IMR-90 (cell line): ENCODE measurements at places on chromosomes 11 and 22. TPM values are rescaled to one million over a fixed set of nuclear protein-coding genes. Genes with fewer than 3 reads are reported as not detected.

The ALDH3B1 gene
- 11.8 and 11.9 TPM in 2 replicates for total RNA-seq

The ENTHD1 gene
- total RNA-seq: not detected in 2 replicates

The PTPN5 gene
- not detected in 2 replicates for total RNA-seq

The KCNK4 gene
- not detected in 2 replicates for total RNA-seq

The TRIM29 gene
- total RNA-seq: not detected in 2 replicates

The SNX32 gene
- total RNA-seq: 0.36 TPM in 1 of 2 replicates, not detected in the other

The USP2 gene
- total RNA-seq: under 0.01 and 0.18 TPM in 2 replicates

The DGCR6 gene
- 0.54 and 0.56 TPM in 2 replicates for total RNA-seq

The TSPAN32 gene
- not detected in 2 replicates for total RNA-seq

The EIF3M gene
- 466 and 781 TPM in 2 replicates for total RNA-seq

DNA sequence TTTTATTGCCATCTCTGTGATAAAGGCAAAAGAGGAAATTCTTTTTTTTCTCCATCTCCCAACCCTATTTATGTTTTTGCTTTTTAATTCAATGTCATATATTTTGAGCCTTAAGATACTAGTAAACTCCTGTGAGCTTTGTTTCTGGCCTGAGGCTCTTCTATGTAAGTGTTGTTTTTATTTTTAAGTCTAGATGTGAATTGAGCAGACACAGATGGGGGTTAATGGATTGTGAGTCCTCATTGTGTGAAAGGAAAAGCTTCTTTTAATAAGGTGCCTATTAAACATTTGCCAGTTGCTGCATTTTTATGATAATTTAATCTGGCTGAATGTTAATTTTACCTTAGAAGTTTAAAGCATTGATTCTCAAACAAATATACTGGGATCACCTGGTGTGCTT, 2337.9 kb upstream of the RAG2 start:
- no peak for DNase-seq

GRCh38 chr11:5229356-5229755, 2.5 kb upstream of the HBB start:
- no peak for DNase-seq

DNA sequence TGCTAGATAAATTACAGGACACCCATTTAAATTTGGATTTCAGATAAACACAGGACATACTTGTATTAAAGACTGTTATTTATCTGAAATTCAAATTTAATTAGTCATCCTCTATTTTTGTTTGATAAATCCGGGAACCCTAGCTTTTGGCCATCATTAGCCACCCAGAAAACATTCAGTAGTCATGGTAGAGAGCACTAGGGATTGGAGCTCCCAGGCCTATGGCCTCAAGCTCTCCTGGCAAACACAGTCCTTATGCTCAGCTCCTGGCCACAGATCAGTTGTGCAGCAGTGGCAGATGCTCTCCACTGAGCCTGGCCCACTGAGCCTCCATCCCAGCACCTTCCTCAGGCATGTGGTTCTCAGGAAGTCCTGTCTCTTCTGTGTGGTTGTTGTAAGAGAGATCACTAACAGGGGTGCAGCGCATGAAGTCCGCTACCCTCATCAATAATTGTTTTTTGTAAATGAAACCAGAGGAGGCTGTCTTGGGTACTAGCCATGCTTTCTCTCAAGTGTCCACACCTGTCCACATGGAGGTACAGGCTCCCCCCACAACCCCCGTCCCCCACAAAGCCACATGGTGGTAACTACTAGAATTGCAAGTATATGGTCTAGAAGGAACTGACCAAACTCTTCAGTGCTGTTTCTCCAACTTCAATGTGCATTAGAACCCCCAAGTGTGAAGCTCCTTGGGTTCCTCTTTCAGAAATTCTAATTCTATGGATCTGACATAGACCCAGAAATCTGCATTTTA, 1.1 kb upstream of the IRAG1 start:
- DNase-seq: peak; percentile 83

DNA sequence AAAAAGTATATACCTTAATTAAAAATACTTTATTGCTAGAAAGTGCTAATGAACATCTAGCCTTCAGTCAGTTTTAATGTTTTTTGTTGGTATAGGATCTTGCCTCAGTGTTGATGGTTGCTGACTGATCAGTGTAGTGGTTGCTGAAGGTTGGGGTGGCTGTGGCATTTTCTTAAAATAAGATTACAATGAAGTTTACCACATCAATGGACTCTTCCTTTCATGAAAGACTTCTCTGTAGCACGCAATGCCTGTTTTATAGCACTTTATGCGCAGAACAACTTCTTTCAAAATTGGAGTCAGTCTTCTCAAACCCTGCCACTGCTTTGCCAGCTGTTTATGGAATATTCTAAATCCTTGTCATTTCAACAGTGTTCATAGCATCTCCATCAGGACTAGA, 50.6 kb downstream of the LDLRAD3 start:
- no peak for DNase-seq

GRCh38 chr11:10784232-10785145, 24.2 kb downstream of the EIF4G2 start:
- peak; percentile 35 for DNase-seq

DNA sequence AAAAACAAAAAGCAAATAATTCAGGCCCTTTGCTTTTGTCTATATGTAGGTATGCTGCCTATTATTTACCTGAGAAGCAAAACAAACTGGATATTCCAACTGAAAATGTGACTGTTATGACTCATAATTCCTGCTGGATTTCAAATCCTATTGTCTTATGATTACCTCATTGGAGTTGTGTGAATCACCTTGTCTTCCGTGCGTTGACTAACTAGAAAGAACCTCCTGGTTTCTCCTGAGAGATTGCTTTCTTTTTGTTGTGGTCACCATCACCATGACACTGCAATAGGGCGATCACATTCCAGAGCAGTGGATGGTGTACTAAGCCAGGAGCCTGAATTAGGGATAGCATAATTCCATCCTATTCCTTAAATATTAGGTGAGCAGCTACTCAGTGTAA, 23.0 kb upstream of the EXPH5 start:
- DNase-seq: peak; percentile 74

DNA sequence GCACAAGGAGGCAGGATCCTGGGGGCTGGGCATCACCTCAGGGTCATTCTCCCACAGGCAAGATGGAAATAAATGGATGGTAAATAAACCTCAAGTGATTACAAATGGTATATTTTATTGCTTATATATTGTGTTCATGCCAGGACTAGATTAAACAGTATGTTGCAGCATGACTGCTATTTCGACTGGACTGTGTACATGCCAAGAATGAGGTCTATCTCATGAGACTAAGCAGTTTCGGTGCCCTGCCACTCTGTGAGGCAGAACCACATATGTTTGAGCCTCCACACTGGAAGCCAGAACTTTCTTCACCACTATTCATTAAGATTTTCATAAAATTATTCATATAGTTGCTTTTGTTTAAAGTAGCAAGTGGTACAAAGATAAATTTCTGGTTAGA, 140.2 kb downstream of the DDX10 start:
- DNase-seq: no peak

GRCh38 chr22:44314425-44315067, 1.8 kb upstream of the SHISAL1 start:
- no peak for DNase-seq

- no peak for DNase-seq
Measured at GRCh38 chr22:50601669-50602337, 1.2 kb downstream of the MAPK8IP2 start.

GRCh38 chr11:3087821-3088800, 30.9 kb upstream of the CARS1 start:
- peak; percentile 10 for DNase-seq

- no peak for DNase-seq
Measured at GRCh38 chr22:39581303-39581702, 10.8 kb downstream of the CACNA1I start.

GRCh38 chr11:9347100-9347499, 32.7 kb upstream of the TMEM41B start:
- no peak for DNase-seq

GRCh38 chr11:2837096-2837601, 48.4 kb downstream of the CDKN1C start:
- peak; percentile 11 for DNase-seq

DNA sequence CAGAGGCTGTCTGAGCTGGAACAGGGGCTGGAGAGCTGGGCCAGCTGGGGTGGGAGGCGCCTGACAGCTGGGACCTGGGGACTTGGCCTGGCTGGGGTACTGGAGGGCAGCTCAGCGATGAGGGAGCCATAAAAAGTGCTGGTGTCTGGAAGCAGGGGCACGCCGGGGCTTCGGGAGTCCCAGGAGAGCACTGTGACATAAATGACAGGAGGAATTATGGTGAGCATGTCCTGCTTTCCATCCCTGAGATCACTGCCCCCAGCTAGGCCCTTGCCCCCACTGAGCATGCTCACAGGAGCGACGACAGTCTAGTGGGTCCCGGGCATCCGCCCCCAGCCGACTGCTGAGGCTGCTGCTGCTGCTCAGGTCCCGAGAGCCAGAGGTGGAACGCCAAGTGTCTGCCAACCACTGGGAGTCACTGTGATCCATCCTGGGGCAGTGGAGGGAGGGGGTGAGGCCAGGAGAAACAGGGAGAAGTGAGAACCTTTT, 6.2 kb downstream of the ROBO4 start:
- no peak for DNase-seq

DNA sequence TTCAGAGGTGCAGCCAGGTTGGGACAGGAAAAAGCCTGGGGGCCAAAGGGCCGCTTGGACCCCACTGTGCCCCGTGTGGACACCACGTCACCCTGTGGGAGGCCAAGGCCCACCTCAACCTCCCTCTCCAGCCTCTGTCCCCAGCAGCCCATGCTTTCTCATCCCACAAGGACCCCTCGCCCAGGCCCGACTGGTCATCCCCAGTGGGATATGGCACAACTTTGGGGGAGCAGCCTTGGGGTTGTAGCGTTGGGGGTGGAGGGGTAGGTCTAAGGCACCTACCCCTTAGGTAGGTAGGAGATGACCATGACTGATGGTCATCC, 44.0 kb downstream of the IGF2 start:
- DNase-seq: no peak

DNA sequence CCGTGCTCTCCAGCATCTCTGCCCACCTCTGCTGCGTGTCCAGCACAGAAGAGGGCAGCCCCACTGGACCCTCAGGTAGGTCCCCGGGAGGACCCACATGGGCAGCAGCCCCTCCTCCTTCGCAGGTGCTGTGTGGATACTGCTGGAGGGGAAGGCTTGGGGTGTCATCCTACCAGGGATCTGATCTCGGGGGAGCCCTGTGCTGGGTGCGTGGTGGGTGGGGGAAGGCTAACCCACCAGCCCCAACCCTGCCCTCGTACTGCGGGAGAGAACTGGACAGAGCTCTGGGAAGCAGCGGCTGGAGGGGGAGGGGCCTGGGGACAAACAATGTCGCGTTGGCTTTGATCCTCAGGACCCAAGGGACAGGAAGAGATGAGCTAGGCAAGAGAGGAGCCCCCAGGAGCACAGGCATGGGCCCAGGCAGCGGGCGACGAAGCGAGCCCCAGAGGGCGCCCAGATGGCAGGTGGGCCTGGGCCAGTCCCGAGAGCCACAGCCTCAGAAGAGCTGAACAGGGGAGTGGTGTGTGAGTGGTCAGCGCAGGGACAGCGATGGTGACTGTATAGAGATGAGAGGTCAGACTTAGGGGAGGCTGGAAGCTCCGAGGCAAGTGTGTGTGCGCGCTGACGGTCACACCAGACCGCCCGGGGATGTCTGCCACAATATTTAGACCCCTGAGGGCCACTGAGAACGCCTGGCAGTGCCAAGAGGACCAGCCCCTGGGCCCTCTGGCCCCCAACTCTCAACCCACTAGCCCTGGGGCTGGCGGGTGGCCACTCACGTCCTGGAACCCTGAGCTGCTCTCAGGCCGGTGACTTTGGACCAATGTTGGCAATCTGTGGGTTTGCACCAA, 1.4 kb upstream of the PIM3 start:
- DNase-seq: no peak

GRCh38 chr22:39130892-39131855, 21.3 kb downstream of the CBX7 start:
- DNase-seq: peak; percentile 42

DNA sequence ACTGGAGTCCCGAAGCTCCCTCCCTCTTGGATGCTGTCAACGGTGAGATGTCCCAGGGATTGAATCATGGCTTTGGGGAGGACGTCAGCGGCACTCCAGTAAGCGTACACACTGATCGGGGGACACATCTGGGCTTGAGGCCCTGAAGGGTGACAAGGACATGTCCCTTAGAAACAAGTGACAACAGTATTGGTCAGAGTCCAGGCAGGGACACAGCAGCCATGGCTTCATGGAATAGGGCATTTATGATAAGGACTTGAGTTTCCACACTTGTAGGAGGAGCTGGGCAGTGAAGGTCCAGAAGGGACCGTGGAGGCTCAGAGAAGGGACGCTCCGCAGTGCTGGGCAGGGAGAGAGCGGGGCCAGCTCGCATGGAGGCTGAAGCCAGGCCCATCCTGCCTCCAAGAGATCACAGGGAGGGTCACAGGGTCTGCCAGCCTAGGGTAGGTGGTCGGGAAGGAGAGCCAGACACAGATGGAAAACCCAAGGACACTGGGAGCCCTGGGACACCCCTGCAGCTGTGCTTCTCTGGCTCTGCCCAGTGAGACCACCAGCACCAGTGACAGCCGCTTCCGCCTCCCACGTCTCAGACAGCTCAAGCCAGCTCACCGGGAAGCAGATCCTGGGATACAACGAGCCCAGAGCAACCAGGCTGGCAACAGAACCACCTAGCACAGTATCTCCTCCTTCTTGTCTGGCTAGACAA, 22.9 kb upstream of the RFPL3 start:
- no peak for DNase-seq

DNA sequence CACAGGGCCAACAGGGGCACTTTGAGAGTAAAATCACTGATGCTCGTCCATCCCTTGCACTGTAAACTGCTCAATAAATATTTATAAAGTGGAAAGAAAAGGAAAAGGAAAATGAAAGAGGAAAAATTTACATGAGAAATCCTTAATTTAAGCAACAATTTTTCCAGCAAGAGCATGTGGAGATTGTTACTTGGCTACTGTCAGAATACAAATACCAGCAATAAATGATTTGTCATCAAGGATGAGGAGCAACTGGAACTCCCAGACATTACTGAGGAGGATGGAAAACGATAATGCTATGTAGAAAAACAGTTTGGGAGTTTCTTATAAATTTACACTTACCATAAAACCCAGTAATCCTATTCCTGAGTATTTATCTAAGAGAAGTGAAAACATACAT, 123.0 kb downstream of the SGSM3 start:
- no peak for DNase-seq

DNA sequence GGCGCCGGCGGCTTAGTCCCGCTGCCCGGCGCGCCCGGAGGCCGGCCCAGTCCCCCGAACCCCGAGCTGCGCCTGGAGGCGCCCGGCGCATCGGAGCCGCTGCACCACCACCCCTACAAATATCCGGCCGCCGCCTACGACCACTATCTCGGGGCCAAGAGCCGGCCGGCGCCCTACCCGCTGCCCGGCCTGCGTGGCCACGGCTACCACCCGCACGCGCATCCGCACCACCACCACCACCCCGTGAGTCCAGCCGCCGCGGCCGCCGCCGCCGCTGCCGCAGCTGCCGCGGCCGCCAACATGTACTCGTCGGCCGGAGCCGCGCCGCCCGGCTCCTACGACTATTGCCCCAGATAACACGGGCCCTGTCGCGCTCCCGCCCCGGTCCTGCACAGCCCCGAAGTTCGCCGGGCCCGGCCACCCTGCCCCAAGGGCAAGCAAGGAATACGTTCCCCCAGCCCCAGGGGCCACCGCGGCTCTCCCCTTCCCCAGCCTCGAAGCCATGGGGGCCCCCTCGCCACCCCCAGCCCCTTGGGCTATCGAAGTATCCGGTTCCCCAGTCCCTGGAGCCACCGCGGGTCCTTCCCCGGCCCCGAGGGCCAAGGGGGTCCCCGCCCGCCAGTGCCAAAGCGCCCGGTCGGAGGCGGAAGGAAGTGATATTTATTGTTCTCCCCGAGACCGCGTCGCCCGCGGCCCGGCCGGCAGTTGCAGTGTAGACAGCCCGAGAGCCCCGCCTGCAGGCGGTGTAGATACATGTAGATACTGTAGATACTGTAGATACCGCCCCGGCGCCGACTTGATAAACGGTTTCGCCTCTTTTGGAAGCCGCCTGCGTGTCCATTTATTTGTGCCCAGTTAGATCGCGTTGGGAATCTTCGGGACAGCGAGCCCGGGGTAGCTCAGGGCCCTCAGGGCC, 6.2 kb downstream of the TBX1 start:
- DNase-seq: no peak
